NT2/D1 (cell line): ENCODE measurements at places on chromosomes 13 and 19.

DNA sequence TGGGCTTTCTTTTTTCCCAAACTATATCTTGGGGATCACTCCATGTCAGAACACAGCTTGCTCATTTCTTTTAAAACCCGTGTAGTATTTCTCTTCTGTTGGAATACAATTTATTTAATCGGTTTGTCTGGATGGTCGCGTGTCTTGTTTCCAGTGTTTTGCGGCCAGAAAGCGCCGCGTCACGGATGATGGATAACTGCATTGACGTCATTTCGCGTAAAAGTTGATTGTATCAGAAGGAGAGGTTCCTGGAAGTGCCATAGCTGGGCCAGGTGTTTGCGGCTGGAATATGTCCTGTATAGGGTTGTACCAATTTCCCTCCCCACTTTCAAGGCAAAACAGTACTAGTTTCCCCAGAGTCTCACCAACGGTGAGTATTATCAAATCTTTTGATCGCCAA is 9.7 kb downstream of the ACTL9 start:
- DNase-seq, result no peak

DNA sequence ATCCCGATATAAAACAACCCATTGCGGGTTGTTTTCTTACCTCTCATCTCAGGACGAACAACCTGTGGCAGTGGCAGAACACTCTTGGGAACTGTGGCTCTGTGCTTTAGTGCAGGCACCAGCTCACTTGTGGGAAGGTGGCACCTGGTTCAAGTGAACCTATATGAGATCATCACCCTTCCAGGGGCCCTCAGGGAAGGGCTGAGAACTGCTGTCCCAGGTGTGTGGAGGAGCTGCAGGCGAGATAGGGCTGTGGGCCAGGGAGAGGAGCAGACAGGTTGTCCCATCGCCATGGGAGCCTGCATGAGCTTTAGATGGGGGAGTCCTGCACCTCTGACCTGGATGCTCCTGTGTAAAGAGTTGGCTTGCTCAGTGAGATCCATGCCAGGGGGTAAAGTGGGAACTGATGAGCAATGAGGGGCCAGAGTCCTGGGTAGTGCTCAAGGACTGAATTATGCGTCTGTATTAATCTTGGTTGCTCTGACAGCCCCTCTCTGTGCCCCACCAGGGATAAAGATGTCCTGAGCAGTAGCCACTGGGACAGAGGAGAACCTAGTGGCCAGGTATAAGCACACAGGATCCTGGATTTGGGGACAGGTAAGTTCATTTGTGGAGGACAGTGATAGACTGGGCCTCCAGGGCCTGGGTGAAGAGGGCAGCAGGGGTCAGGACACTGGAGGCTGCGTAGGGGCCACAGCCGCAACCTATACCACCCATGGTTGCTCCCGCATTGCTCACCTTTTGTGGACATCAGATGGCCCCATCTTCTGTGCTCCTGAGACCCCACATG is 8.7 kb downstream of the CEACAM4 start:
- no peak for DNase-seq

DNA sequence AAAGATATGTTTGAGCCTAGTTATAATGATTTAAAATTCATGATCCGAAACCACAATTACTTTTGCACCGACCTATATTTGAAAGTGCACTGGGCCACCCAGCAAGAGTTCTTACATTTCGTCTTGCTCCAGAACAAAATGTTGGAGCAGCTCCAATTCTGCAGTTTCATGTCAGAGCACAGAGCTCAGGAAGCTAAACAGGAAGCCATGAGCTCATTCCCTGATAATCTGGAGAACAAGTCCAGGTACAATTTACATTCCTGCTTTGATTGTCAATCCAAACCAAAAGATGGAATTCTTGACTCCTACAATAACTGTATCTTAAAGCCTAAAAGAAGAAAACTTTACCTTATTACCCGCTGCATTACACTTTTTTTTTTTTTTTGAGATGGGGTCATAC is 131.8 kb downstream of the KCTD12 start:
- DNase-seq, result no peak

GRCh38 chr19:47778954-47779351 is 450 bp downstream of the SELENOW start:
- no peak for DNase-seq

GRCh38 chr19:33437821-33438671 is 64.5 kb downstream of the CEBPG start:
- no peak for DNase-seq

- no peak for DNase-seq
These were observed 16.2 kb upstream of the MIR17HG start for GRCh38 chr13:91331047-91331915.

DNA sequence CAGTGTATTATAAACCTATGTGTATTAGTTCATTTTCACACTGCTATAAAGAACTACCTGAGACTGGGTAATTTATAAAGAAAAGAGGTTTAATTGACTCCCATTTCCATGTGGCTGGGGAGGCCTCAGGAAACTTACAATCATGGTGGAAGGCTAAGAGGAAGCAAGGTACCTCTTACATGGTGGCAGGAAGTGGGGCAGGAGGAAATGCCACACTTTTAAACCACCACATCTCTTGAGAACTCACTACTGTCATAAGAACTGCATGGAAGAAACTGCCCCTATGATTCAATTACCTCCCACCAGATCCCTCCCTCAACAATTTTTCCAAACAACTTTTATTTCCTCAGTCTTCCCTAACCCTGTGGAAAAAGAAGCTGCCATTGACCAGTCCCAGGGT is 14.5 kb upstream of the TPP2 start:
- no peak for DNase-seq

DNA sequence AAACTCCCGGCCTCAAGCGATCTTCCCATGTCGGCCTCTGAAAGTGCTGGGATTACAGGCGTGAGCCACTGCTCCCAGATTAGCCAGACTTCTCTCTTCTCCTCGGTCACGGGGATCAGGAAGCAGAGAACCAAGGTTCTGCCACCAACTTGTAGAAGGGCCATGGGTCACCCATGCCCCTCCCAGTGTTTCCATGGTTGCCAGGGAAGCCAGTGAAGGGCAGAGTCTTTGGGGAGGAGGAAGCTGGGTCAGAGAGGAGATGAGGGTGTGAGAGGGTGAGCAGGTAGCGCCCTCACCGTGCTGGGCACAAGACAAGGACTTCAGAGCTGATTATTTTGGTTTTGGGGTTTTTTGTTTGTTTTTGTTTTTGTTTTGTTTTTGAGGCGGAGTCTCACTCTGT is 77.1 kb downstream of the GNG7 start:
- DNase-seq, result no peak

GRCh38 chr13:27526516-27526915 is 76.2 kb upstream of the MTIF3 start:
- DNase-seq, result no peak

DNA sequence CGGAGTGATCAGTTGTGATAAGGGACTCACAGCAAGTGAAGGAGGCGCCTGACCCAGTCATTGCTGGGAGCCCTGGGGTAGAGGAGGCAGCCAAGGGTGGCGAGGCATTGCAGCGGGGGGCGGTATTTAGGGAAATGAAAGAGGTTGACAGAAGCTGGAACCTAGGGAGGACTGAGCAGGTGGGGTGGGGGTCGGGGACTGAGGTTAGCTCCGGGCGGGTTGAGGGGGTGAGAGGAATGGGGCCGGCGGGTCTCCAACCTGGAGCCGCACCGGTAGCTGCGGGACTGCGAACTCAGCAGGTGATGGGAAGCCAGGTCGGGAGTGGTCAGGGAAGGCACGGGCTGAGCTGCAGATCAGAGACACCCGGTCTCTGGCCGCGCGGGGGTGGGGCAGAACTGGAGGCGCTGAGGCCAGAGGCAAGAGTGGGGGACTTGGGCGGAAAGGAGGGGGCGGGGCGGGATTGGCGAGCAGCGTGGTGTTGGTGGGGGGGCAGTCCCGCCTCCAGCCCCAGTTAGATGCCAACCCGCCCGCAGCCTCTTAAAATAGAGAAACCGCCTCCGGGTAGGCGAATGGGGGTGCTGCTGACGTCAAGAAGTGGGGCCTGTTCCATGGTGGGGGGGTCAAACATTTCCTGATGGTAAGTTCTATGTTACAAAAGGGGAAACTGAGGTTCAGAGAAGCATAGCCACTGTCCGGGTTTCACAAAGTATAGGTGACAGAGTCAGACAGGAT is 1.5 kb downstream of the MAST3 start:
- DNase-seq, result no peak

- DNase-seq, result no peak
These were observed 1.3 kb downstream of the RAB3D start for GRCh38 chr19:11338121-11338520.

DNA sequence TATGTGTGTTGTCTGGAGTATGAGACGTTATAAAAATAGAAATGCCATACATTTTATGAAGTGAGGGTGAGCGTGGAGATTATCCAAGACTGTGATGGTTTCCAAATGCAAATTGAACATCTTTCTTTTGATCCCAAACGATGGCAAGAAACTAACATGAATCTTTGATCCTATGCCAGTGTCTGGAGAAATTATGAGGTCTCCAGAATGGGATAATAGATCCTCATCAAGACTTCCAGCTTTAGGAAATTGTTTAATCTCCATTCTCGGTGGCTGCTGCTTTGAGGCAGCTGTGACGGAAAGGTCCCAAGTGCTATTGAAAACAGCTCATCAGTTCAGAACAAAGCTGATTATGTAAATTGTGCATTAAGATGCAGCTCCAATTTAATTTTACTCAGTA is 30.8 kb downstream of the CBY2 start:
- no peak for DNase-seq

- DNase-seq, result no peak
These were observed 198.7 kb upstream of the SERP2 start for GRCh38 chr13:44174769-44175425.

DNA sequence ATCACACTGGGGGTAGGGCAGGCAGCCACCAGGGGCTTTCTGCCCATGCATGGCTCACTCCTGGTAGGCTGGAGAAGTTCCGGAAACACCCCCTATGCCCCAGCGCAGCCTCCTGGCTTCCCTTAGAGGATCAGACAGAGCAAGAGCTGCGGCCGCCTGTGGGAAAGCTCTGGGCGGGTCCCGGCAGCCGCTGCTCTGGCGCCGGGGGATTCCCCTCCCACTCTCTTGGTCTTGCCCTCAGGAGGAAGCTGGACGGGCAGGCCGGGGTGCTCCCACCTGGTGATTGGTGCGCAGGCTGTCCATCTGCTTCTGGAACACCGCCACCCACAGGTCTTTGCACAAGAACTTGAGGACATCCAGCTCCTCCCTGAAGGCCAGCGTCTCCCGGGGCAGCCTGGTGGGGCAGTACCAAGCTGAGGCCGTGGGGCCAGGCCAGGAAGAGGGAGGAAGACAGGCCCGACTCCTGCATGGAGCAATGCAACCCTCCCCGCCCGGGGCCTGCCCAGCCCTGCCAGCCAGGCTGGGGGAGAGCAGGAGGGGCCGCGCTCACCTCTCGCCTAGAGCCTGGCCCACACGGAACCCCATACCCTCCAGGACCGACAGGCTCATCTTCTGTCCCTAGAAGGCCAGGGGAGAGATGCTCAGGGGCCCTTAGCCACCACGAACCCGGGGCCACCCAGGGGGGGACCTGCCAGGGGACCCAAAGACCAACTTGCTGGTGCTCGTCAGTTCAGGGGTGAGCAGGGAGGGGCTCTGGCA is 4.0 kb upstream of the NKPD1 start:
- DNase-seq, result no peak

GRCh38 chr13:79457948-79458347 is 23.0 kb upstream of the NDFIP2 start:
- DNase-seq, result no peak

DNA sequence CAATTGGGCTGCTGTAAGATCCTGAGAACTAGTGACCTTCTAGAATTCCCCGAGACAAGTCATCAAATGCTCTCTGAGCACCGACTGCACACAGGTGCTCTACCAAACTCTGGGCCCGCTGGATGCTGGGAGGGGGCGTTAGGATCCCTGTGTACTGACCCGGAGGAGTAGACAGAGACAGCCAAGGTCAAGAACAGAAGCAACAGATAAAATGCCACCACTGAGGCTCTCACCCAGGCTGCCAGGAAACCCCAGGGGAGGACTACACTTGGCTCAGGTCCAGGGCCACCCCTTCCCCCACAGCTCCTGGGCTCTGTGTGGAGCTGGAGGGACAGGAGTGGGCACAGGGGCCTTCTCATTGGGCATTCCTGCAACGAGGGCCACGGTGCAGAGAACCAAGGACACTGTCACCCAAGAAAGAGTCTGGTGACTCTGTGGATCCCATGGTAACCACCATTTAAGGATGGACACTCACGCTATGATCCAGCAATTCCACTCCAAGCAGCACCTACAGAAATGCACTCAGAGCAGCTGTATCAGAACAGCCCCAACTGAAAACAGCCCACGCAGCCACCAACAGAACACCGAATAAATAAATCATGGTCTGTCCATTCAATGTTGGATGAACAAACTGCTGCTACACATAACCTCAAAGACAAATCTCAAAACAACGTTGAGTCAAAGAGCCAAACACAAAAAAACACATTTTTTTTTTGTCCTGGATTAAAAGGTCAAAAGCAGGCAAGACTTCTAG is 16.8 kb upstream of the SLC35E1 start:
- DNase-seq, result no peak

GRCh38 chr19:14700711-14701375 is 11.0 kb downstream of the ZNF333 start:
- DNase-seq, result no peak

- DNase-seq, result no peak
These were observed 145.6 kb upstream of the FRY start for GRCh38 chr13:31885994-31886393.

- no peak for DNase-seq
These were observed 278 bp upstream of the ZNF274 start for GRCh38 chr19:58182577-58182988.

DNA sequence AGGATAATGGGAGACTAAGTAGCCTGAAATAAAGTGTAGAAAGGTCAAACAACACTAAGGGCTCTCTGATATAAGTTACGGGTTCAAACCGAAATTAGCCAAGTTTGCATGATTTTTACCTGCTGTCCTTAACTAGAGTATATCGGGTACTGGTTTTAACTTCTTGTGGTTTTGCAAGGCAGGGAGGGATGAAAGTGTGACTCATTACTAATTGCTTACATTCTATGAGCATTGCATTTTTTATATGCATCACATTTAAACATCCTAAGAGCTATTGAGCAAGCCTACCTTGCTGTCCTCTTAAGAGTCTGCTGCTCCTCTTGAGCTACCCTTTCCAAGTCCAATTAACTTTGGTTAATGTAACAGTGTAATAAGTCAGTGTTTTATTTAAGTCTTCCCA is 415.4 kb downstream of the SLITRK5 start:
- DNase-seq, result no peak

DNA sequence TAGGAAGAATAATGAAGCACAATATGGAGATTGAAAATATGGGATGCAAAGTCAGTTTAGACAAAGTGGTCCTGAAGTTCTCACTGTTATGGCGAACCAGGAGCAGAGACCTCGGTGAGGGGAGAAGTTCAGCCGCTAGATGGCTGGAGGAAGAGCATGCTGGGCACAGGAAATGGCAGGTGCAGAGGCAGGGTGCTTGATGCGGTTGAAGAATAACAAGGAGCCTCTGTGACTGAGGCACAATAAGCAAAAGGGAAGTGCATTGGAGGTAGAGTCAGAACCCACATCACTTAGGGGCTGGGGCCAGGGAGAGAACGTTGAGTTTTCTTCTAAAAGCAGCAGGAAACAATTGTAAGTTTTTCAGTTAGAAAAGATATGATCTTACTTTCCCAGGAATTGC is 1725.2 kb downstream of the EFNB2 start:
- DNase-seq, result no peak
